ENCODE measurements at places on chromosomes 6 and 20. TPM values are rescaled to one million over a fixed set of nuclear protein-coding genes. Genes with fewer than 3 reads are reported as not detected.

PIM1 gene
- total RNA-seq = 15.6 TPM

FAM209B gene
- total RNA-seq = 0.37 TPM

SCAND1 gene
- total RNA-seq = 91.3 TPM

GABRR1 gene
- not detected for total RNA-seq

RRP36 gene
- total RNA-seq = 35.5 TPM

SIRPB1 gene
- 0.82 TPM for total RNA-seq

DZANK1 gene
- total RNA-seq = 1.2 TPM

MLIP gene
- 0.42 TPM for total RNA-seq

ZSCAN12 gene
- 4.5 TPM for total RNA-seq

SOX18 gene
- 8.4 TPM for total RNA-seq

BMP6 gene
- 2.1 TPM for total RNA-seq

CASS4 gene
- 0.98 TPM for total RNA-seq

TCEA2 gene
- 7.3 TPM for total RNA-seq

OR2H1 gene
- total RNA-seq = not detected

LY6G5B gene
- 9.0 TPM for total RNA-seq

C6orf163 gene
- total RNA-seq = 1.1 TPM

TRIM10 gene
- 3.8 TPM for total RNA-seq

PLCG1 gene
- 57.3 TPM for total RNA-seq

RSPH9 gene
- not detected for total RNA-seq

C20orf204 gene
- 3.3 TPM for total RNA-seq

THBD gene
- 2.3 TPM for total RNA-seq

C6orf118 gene
- not detected for total RNA-seq

JAG1 gene
- 102 TPM for total RNA-seq

HRH3 gene
- total RNA-seq = not detected

C6orf141 gene
- 10.4 TPM for total RNA-seq

TGM3 gene
- total RNA-seq = 0.82 TPM

Data from colonic mucosa (tissue), 4 donors.